ENCODE measurements at places on chromosomes 7 and 10. TPM values are rescaled to one million over a fixed set of nuclear protein-coding genes. Genes with fewer than 3 reads are reported as not detected.

Gene ETV1
- total RNA-seq, result 15.2 TPM

Gene HOGA1
- total RNA-seq, result not detected

Gene OPALIN
- not detected for total RNA-seq

Gene NUTM2E
- 0.89 TPM for total RNA-seq

Gene GPR26
- not detected for total RNA-seq

Gene CTAGE4
- total RNA-seq, result 1.3 TPM

Gene CREB5
- 7.5 TPM for total RNA-seq

Gene HTR5A
- total RNA-seq, result not detected

Gene CTAGE8
- total RNA-seq, result not detected

Gene GBX1
- total RNA-seq, result not detected

Gene ELN
- total RNA-seq, result 13.3 TPM

Gene TUBB8
- total RNA-seq, result not detected

Gene FBXL15
- 10.5 TPM for total RNA-seq

Gene AMZ1
- 5.8 TPM for total RNA-seq

Gene SKIDA1
- total RNA-seq, result 4.3 TPM

Gene PON3
- not detected for total RNA-seq

Gene CRPPA
- total RNA-seq, result 3.3 TPM

DNA sequence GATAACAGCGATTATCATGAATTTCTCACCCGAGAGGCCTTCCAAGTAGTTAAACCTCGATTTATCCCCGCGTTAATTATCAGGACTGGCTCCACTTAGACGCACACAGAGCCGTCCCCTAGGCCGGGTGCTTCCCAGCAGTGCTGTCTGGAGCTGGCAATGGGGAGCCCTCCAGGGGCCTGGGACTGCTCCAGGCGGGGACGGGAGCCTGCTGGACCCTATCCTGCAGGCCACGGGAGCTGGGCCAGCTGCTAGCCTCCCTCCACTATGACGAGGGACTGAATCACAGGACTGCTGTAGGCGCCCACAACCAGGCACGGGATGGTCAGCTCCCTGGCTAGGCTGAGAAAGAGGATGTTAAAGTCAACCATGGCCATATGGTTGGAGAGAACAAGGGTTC is 229.1 kb downstream of the ELFN1 start:
- DNase-seq, result no peak

DNA sequence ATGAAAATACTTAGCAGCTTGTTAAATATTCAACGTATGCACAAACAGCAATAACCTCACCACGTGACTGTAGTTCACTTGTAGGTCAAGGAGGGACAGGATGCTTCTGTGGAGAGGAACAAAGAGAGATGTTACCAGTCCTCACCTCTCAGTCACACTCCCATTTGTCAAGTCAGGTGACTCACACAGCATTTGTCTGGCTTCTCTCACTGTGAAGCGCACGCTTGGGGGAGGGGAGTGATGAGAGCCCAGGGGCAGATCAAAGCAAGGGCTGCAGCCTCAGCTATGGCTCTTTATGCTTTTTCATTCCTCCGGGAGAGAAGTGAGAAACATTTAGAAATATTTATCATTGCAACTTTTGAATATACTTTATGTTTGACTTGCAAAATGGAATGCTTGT is 2.9 kb upstream of the RBM20 start:
- DNase-seq, result no peak

DNA sequence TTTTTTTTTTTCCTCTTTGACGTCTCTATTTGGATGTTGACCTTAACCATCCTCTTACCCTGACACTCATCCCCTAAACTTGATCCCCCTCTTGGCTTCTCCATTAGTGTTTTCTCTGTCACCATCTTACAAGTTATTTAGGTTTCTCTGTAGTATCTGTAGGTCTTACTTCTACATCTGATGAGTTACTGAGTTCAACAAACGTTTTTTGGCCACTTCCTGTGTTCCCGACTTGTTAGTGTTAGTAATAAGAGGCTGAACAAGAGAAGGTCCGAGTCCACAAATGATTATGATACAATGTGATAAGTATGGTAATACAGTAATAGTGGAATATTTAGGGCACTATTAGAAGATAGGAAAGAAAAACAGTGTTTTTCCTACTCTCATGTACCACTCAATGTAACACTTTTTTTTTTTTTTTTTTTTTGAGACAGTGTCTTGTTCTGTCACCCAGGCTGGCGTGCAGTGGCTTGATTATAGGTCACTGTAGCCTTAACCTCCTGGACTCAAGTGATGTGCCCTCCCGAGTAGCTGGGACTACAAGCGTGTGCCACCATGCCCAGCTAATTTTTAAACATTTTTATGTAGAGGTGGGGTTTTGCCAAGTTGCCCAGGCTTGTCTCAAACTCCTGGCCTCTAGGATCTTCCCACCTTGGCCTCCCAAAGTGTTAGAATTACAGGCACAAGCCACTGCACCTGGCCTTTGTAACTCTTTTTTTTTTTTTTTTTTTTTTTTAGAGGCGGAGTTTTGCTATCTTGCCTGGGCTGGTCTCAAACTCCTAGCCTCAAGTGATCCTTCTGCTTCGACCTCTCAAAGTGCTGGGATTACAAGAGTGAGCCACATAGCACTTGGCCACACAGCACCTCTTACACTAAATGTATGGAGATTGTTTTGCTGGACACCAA is 12.5 kb downstream of the CCSER2 start:
- DNase-seq, result no peak

GRCh38 chr7:66013938-66014337 is 31.9 kb upstream of the GUSB start:
- no peak for DNase-seq

- no peak for DNase-seq
These were observed 49.6 kb downstream of the BPGM start for GRCh38 chr7:134696261-134696660.

DNA sequence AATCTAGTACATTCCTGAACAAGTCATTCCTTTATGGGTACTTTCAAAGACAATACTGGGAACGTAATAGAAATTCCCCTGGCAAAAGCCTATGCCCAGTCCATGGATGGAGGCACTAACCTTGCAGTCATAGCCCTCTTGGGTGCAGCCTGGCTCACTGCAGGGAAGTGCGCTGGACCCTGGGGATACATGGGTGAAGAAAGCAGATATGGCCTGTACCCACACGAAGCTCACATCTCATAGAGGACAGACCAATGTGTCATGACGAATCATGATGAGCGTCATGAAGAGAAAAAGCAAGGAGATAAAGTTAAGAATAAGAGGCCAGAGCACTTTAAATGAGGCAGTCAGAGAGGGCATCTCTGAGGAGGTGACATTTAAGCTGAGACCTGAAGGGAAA is 11.8 kb downstream of the PRLHR start:
- peak; percentile 66 for DNase-seq

DNA sequence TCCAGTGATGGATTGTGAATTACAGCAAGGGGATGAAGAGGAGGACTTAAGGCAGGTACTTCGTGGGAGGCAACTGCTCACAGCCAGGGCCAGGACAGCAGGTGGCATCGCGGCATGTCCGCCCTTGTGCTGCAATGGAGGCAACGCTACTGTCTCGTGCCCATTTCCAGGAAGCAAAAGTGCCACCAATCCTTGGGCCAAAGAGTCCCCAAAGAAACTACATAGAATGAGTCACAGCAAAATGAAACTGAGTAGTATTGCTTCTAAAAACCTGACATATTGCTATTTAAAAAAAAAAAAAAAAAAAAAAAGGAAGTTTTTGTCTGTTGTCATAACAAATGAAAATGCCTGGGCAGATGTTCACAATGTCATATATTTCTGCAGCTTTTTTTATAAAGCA is 46.6 kb downstream of the RSU1 start:
- peak; percentile 75 for DNase-seq

GRCh38 chr7:749140-749551 is 22.1 kb upstream of the PRKAR1B start:
- DNase-seq, result no peak

GRCh38 chr7:19989906-19990305 is 216.5 kb upstream of the TMEM196 start:
- no peak for DNase-seq

DNA sequence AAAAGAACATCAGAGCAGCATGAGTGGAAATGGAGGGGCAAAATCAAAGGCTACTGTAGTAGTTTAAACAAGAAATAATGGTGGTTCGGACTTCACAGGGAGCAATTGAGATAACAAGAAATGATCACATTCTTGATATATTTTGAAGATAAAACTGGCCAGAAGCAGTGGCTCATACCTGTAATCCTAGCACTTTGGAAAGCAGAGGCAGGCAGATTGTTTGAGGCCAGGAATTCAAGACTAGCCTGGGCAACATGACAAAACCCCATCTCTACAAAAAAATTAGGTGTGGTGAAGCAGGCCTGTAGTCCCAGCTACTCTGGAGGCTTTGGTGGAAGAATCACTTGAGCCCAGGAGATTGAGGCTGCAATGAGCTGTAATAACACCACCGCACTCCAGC is 22.9 kb downstream of the EEF1AKMT2 start:
- no peak for DNase-seq

- DNase-seq, result no peak
These were observed 104.9 kb downstream of the VPS50 start for GRCh38 chr7:93337052-93337451.

GRCh38 chr10:86635402-86635801 is 18.9 kb upstream of the OPN4 start:
- DNase-seq, result no peak

DNA sequence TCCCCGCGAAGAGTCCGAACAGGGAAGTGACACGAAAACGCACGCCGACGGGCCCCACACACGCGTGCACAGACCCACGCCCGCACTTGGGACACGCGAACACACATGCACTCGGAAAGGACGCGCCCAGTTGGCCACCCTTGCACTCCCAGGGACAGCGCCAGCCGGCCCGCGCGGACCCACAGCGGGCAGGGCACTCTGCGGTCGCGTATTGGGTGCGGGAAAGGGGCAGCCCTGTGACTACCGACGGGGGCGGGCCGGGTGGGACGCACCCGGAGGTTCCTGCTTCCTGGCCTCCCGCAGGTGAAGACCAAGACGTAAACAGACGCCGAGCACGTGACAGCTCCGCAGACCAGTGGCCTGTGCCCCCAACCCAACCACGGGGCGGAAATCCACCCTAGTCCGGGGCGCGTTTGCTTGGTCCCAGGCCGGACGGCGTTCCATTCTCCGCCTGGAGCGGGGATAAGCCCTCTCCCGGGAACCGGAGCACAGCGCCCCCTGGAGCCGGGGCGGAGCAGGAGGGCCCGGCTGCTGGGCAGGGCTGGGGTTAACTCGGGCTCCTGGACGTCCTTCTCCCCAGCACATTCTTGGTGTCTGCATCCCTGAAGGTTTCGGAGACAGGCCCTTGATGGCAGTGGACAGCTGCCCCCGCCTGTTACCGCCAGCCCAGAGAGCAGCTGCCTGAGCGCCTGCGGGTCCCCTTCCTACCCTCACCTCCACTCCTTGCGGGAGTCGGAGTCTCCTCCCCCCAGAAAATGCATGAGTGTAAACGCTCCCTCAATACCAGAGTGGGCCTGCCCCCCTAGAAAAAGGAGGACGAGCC is 2.0 kb upstream of the LZTS2 start:
- peak; percentile 94 for DNase-seq

GRCh38 chr7:79320741-79321473 is 132.6 kb downstream of the MAGI2 start:
- no peak for DNase-seq

GRCh38 chr10:27558612-27559020 is 54.5 kb downstream of the RAB18 start:
- DNase-seq, result no peak

DNA sequence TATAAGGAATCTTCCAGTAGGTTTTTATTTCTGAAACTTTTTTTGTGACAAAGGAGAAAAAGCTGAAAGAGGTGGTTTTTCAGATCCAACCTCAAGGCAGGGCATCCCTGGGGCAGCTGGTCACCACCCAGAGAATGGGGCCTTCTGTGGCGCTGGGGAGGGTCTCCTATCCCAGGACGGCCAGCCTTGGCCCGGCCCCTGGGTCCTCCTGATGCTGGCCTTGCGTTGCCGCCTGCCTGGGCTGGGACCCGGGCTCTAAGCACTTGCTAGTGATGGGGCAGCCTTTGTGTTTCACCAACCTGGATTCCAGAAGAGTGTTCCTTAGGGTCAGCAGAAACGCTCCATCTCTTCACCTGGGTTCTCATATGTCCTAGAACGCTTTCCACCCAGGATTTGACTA is 16.3 kb downstream of the SHH start:
- DNase-seq, result no peak

DNA sequence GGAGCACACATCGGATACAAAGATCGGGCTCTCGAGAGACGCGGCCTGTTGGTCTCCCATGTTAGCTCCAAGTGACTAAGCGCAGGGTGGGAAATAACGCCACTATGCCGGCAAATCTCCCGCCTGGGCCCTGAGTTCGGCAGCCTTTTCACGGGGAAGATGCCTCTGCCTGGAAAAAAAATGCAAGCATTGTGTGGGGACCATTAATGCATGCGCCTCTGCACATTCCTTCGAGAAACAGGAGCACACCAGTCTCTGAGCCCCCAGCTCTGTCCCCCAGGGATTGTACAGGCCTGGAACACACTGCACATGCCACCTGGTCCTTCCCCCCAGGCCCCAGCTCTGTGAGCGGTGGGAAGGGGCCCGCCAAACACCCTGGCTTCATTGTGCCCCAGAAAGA is 44.1 kb downstream of the FBXW4 start:
- no peak for DNase-seq

DNA sequence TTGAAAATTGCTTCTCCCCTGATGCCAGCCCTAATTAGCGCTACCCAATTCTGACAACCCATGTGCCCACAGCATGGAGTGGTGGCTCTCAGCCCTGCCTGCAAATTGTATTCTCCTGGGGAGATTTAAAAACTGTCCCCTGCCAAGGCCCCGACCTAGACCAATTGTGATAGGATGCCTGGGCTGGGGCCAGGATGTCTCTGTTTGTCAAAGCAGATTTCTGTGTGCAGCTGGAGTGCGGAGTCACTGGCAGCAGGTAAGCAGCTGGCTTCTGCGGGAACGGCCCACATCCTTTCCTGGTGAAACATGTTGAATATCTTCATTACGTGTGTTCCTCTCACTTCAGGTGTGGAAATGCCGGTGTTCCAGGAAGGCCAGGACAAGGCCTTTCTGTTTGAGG is 238.6 kb downstream of the WDR37 start:
- DNase-seq, result no peak

DNA sequence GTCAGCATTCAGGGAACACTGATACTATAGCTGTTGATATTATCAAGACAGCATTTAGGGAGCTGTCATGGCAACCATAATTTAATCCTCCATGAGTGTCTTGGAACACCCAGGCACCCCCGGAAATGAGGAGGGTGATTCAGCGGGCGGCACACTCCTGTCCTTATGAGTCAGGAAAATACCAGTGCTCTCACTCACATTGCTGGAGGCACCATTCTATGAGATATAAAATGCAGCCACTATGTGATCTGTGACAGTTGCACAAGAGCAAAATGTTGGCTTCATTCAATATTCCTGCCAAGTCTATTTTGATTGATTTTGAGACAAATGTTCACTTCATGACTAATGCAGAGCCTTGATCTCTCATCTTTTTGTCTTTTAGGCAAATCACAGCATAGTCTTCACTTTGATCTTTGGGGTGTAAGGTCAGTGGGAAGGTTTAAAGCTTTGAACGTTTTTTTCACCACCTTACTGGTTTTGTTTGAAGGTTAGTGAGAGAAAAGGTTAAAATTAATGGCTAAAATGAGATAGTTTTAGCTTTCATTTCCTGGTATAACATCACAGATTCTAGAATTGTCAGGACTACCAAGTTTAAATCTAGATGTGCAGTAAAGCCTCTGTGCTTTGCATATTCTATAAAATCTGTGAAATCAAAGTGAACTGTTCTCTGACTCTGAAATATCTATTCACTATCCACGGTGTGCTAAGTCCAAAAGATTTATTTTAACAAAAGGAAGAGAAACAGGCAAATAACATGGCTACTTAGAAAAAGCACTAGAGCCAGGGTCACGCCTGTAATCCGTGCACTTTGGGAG is 12.4 kb upstream of the ARHGAP12 start:
- peak; percentile 89 for DNase-seq

- no peak for DNase-seq
These were observed 22.2 kb downstream of the MGAM2 start for GRCh38 chr7:142133731-142134148.
